Heart right ventricle (tissue), 16 donors: ENCODE measurements at places on chromosomes 2 and 18. TPM values are rescaled to one million over a fixed set of nuclear protein-coding genes. Genes with fewer than 3 reads are reported as not detected.

DSC2 gene
- total RNA-seq, result 26.3 TPM

STK11IP gene
- 13.6 TPM for total RNA-seq

CHST9 gene
- total RNA-seq, result 11.8 TPM

VWA3B gene
- 0.96 TPM for total RNA-seq

GDF7 gene
- total RNA-seq, result 0.32 TPM

SEPTIN10 gene
- 46.4 TPM for total RNA-seq

SNTG2 gene
- total RNA-seq, result not detected

GRCh38 chr18:44564922-44565321 is 115.8 kb upstream of the SETBP1 start:
- H3K27ac ChIP-seq, result no peak overlapping the region
- H3K27me3 ChIP-seq, result no peaks in the 10 kb centered on the region
- H3K4me1 ChIP-seq, result no peaks in the 10 kb centered on the region
- H3K36me3 ChIP-seq, result no peaks in the 10 kb centered on the region

- H3K36me3 ChIP-seq, result no peaks in the 10 kb centered on the region
- no peaks in the 10 kb centered on the region for H3K27me3 ChIP-seq
- no peak overlapping the region for H3K4me3 ChIP-seq
- H3K27ac ChIP-seq, result no peak overlapping the region
- DNase-seq, result no peak
Measured at GRCh38 chr18:79516441-79516931, 120.8 kb downstream of the NFATC1 start.

GRCh38 chr18:64490207-64490606 is 341.3 kb upstream of the LINC00305 start:
- no peaks in the 10 kb centered on the region for H3K36me3 ChIP-seq
- H3K4me1 ChIP-seq, result no peaks in the 10 kb centered on the region
- H3K27me3 ChIP-seq, result no peaks in the 10 kb centered on the region
- H3K4me3 ChIP-seq, result no peak overlapping the region
- no peak overlapping the region for H3K27ac ChIP-seq
- DNase-seq, result no peak

GRCh38 chr18:54750350-54750749 is 77.9 kb upstream of the RAB27B start:
- no peak overlapping the region for H3K4me3 ChIP-seq
- DNase-seq, result no peak
- H3K27ac ChIP-seq, result no peak overlapping the region

- no peaks in the 10 kb centered on the region for H3K4me1 ChIP-seq
- H3K27ac ChIP-seq, result no peak overlapping the region
- H3K27me3 ChIP-seq, result no peaks in the 10 kb centered on the region
- no peak for DNase-seq
Measured at GRCh38 chr2:203394519-203395227, 66.5 kb downstream of the ABI2 start.

DNA sequence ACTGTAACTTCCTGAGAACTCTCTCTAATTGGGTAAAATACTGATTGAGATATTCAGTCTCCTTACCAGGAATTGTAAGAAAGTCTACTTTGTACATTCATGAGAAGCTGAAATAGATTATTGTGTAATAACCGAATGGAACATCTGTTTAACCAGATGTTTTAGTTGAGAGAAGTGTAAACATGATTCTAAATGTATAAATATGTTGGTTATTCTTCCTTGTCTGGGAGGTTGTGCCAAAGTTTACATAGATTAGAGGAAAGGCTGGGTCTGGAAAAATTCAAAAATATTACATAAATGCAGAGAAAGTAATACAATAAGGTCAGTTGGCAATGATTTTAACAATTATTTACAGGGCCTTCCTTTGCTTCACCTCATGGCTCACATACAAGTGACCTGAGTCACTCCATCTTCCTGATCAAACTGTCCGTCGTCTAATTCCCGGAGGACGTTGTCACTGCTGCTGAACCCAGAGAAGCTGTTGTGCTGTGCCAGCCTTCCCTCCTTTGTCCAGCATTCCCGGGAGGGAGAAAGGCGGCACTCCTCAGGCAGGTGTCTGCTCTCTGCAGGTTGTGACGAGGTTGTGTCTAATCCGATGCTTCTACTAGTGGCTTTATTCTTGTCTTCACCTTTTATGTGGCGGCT is 55.9 kb downstream of the MOB4 start:
- peaks cover 10% of the 10 kb centered on the region for H3K4me1 ChIP-seq
- no peak for DNase-seq
- H3K27ac ChIP-seq, result no peak overlapping the region
- no peak overlapping the region for H3K4me3 ChIP-seq
- peaks cover 21% of the 10 kb centered on the region for H3K36me3 ChIP-seq

- H3K4me3 ChIP-seq, result no peak overlapping the region
- H3K36me3 ChIP-seq, result no peaks in the 10 kb centered on the region
- DNase-seq, result no peak
- no peaks in the 10 kb centered on the region for H3K27me3 ChIP-seq
Measured at GRCh38 chr2:110680709-110681108, 2.8 kb upstream of the BUB1 start.

GRCh38 chr2:120441351-120441700 is 95.4 kb downstream of the INHBB start:
- DNase-seq, result no peak
- peaks cover 11% of the 10 kb centered on the region for H3K4me1 ChIP-seq
- H3K36me3 ChIP-seq, result no peaks in the 10 kb centered on the region
- H3K27ac ChIP-seq, result no peak overlapping the region

DNA sequence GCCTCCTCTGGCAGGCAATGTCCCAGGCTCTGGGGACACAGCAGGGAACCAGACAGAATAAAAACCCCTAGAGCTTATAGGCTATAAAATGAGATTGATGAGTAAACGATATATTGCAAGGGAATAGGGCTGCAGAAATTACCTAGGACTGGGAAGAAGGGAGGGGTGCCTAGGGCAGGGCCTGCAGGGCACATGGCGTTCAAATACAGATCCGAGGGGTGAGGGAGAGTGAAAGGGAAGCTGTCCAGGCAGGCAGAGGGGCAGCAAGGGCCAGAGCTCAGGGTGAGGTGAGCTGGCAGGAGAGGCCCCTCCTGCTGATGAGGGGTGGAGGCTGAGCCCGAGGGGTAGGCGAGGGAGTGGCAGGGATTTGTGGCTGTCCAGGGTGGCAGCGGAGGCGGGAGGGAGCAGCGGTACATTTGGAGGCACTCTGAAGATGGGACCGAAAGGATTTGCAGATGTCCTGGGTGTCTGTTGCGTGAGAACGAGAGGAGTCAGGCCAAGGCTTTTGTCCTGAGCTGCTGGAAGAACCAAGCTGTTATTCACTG is 33.7 kb downstream of the KCNIP3 start:
- no peak for DNase-seq
- no peaks in the 10 kb centered on the region for H3K27me3 ChIP-seq
- H3K27ac ChIP-seq, result no peak overlapping the region
- H3K4me1 ChIP-seq, result no peaks in the 10 kb centered on the region
- H3K4me3 ChIP-seq, result no peak overlapping the region

DNA sequence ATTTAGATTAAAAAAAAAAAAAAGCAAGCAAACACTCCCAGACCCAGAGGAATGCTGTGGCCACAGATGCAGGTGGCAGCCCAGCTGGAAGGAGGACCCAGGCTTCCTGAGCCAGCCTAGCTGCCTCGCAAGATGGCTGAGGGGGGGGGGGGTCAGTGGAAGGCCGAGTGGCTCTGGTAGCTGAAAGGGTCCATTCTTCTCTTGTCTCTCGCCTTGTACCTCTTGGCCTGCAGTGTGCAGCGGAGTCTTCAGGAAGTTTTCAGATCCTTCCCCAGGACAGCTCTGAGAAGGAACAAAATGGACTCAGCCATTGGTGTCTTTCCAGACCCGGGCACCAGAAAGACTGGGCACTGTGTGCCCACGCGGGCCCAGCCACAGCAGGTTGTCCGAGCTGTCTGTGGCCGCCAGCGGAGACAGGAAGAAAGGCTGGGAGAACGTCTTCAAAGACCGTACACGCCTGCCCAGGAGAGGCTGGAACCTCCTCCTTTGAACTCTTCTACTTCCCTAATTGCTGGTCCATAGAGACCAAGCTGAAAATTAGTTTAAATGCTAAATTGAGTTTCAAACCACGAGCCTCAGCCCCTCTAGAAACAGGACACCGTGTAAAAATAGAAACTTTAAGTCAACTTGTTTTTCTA is 21.3 kb downstream of the APCDD1 start:
- no peaks in the 10 kb centered on the region for H3K36me3 ChIP-seq
- DNase-seq, result no peak
- H3K4me3 ChIP-seq, result no peak overlapping the region
- H3K27ac ChIP-seq, result no peak overlapping the region

GRCh38 chr2:53130441-53130943 is 637.1 kb upstream of the CHAC2 start:
- no peak overlapping the region for H3K27ac ChIP-seq
- no peak for DNase-seq
- H3K27me3 ChIP-seq, result no peaks in the 10 kb centered on the region

DNA sequence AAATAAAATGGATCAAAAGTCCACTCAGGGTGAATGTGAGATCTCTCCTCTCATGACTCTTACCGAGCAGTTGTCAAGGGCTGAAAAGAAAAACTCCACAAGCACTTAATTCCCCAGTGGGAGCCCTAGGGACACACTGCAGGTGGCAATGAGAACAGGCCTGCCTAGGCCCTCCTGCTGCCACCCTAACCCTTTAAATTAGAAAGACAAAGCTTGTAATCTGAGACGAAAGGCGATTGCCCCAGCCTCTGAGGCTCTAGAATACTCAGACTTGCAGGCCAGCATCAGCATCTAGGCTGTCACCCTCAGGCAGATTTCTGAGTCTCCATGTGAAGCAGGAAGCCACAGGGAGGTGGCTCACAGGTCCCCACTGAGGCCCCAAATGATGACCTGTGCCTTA is 457.0 kb upstream of the MYT1L start:
- H3K27ac ChIP-seq, result no peak overlapping the region
- H3K4me1 ChIP-seq, result no peaks in the 10 kb centered on the region
- no peak for DNase-seq
- no peaks in the 10 kb centered on the region for H3K36me3 ChIP-seq
- H3K4me3 ChIP-seq, result no peak overlapping the region

DNA sequence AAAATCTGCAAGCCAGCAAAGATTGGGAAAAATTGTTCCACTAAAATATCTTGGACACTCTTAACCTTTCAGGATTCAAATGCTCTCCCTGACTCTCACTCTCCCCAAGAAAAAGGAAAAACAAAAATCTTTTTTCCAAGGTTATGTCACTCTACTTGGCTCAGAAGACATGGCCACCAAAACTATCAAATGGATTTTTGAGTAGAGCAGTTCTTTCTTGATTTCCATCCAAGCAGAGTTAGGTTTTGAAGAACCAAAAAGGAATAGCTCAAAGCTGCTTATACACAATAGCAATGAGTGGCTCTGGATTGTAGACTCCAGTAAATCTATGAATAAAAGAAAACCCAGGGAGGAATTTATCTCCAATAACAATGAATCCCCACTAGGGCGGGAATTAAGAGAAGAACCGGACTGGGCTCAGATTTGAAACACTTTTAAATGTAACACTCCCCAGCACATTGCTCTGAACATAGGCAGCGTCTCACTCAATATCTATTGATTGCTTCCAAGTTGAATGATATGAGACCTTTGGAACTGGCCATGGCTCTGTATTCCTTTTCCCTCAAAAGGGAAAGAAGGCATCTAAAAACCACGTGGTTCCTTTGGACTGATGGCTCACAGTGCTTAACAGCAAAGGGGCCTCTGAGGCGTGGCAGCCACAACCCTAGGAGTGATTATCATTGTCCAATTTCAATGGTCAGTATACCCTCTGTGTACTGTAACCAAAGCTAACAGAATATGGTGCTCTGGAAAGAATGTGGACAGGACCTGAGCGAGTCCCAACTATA is 68.3 kb downstream of the SPRED2 start:
- no peaks in the 10 kb centered on the region for H3K36me3 ChIP-seq
- no peak overlapping the region for H3K4me3 ChIP-seq
- H3K27ac ChIP-seq, result no peak overlapping the region
- no peaks in the 10 kb centered on the region for H3K27me3 ChIP-seq
- peaks cover 64% of the 10 kb centered on the region for H3K4me1 ChIP-seq

- no peaks in the 10 kb centered on the region for H3K27me3 ChIP-seq
- no peaks in the 10 kb centered on the region for H3K36me3 ChIP-seq
- no peaks in the 10 kb centered on the region for H3K4me1 ChIP-seq
- DNase-seq, result no peak
- H3K4me3 ChIP-seq, result no peak overlapping the region
- no peak overlapping the region for H3K27ac ChIP-seq
Measured at GRCh38 chr18:23207191-23207955, 72.1 kb downstream of the CABLES1 start.

DNA sequence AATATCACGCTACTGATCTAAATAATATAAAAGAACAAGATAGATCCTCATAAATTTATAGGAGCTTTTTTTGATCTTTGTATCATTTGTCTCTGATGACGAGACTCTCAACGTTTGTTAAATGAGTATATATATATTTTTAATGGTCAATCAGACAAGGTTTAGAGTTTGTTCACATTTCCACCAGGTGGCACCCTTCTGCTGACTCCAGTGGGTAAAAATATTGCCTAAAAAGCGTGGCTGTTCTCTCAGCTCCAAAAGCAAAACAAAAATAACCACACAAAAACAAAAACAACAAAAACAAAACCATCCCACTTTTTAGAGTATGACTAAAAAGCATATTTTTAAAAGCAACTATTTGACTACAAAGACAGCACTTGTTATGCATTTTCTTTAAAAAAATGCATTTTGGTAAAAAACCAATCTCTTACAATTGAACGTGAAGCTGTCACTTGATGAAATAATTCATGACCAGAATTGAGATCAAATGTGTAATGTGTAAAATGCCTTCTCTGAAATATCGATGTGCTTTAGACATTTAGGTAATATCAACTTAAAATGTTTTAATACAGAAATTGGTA is 723.2 kb downstream of the DPP10 start:
- peaks cover 51% of the 10 kb centered on the region for H3K27me3 ChIP-seq
- no peak overlapping the region for H3K4me3 ChIP-seq
- H3K36me3 ChIP-seq, result no peaks in the 10 kb centered on the region
- no peak overlapping the region for H3K27ac ChIP-seq
- no peak for DNase-seq

- no peak overlapping the region for H3K4me3 ChIP-seq
- no peak for DNase-seq
Measured at GRCh38 chr2:111204706-111205105, 84.0 kb downstream of the BCL2L11 start.

DNA sequence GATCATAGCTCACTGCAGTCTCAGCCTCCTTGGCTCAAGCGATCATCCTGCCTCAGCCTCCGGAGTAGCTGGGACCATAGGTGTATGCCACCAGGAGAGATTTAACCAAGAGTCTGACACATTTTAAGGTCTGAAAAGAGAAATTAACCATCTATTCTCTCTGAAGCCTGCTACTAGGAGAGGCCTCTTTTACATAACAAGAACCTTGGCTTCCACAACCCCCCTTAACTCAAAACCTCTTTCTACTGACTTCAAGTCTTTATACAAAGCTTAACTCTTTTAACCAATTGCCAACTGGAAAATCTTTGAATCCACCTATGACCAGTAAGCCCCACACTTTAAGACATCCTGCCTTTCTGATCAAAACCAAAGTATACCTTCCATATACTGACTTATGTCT is 279.9 kb upstream of the CELF4 start:
- H3K4me1 ChIP-seq, result no peaks in the 10 kb centered on the region
- H3K36me3 ChIP-seq, result no peaks in the 10 kb centered on the region
- no peaks in the 10 kb centered on the region for H3K27me3 ChIP-seq
- no peak for DNase-seq
